Testis (tissue), 5 donors: ENCODE measurements at places on chromosomes 1 and 21. TPM values are rescaled to one million over a fixed set of nuclear protein-coding genes. Genes with fewer than 3 reads are reported as not detected.

GRCh38 chr1:9728451-9729295 lies 77.1 kb downstream of the PIK3CD start:
- DNase-seq: no peak

- DNase-seq: no peak
Measured at GRCh38 chr21:42424914-42425541, 21.3 kb downstream of the UBASH3A start.

- DNase-seq: peak; percentile 37
Measured at GRCh38 chr1:42379794-42380585, 602 bp upstream of the RIMKLA start.

The OR2T29 gene
- not detected for polyA plus RNA-seq

The CAPN9 gene
- polyA plus RNA-seq: 0.34 TPM

GRCh38 chr1:3708791-3709190 lies 43.5 kb upstream of the CCDC27 start:
- DNase-seq: no peak

The LHX4 gene
- 5.2 TPM for polyA plus RNA-seq

DNA sequence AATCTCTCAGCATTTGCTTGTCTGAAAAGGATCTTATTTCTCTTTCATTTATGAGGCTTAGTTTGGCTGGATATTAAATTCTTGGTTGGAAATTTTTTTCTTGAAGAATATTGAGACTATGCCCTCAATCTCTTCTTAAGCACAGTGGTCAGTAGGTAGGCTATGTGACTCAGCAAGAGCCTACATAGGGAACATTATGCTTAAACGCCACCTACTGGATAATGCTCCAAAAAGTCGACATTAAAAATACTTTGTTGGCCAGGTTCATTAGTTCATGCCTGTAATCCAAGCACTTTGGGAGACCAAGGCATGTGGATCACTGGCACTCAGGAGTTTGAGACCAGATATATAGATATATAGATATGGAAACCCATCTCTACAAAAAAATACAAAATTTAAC lies 678.0 kb upstream of the USP24 start:
- no peak for DNase-seq

The ETV3L gene
- not detected for polyA plus RNA-seq

DNA sequence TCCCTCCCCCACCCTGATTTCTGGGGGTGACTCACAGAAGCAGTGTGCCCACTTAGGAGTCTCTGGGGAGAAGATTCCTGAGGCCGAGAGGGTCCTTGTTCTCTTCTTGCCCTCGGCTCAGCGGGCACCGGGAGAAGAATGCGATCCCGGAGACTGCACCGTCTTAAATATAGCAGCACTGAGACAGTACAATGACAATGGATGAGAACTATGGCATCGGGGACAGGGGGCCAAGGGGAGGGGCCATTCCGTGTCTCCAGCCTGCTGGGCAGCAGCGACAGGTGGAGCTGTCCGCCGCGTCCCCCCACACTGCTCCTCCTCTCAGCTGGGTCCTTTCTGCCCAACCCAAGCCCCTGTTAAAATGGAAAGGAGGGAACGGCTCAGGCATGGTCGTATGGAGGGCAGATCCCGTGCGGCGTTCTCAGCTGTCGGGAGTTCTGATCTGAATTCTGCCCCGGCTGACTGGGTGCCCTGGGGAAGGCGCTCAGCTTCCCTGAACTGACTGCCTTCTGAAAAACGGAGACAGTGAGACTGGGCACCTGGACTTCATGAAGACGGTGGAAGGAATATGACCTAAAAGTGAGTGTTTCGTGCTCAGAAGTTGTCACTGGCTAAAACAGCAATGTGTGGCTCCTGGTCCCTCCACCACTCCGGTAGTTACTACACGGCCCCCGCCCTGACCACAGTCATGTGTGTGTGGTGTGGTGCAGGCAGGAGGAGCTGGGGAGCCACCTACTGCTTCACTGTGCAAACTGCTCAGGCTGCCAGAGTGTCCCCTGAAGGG lies at the start of gene MYOM3:
MYOM3 (minus strand) TSS at position 140 of the 784 bp plus-strand sequence. CDS start 3,499 bp downstream, outside the sequence.
- DNase-seq: peak; percentile 92

The TNFRSF4 gene
- polyA plus RNA-seq: 0.80 TPM

DNA sequence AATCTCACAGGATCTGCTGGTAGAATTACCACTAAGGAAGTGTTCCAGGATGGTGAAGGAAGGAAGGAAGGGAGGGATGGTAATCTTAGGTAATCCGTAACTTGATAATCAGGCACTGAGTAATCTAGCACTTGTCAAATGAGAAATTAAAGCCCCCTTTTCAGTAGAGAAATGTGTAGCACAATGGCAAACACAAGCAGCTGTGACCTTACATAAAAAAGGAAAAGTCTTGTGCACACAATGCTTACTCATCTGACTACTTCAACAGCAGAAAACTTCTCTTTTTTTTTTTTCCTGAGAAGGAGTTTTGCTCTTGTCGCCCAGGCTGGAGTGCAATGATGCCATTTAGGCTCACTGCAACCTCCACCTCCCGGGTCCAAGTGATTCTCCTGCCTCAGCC lies 6.1 kb downstream of the NUP210L start:
- DNase-seq: no peak

- DNase-seq: no peak
Measured at GRCh38 chr1:111184663-111185062, 15.8 kb downstream of the DENND2D start.

The ELF3 gene
- 3.3 TPM for polyA plus RNA-seq

DNA sequence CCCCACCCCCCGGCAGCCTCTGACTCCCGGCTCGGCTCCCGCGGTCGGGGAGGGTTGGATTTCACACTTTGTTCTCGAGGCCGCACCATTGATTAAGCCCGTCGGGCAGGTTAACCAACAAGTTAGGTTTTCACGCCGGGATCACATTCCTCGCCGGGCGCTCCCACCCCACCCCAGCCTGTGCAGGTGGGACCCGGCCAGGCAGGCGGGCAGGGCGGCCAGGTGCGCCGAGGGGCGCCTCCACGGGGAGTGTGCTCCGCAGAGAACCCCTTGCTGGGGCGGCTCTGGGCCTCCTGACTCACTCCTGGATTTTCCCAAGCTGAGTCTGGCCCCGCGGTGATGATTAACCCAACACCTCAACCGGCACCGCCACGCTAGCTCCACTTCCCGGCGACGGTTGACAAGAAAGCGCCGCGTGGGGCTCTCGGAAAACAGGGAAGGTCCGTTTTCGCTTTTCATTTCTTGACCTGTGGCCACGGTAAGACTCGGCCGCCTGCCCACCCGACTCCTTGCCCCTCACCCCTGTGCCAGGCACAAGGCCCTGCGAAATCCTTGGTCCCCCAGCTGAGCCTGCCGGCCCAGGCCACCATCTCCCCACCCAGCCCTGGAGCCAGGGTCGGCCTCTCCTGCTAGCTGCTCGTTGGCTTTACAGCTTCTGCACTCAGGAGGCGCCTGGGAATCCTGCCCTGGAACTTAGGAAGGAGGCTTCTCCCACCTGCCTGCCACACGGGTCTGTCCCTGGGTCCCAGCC lies 8.8 kb upstream of the TTLL10 start:
- no peak for DNase-seq

DNA sequence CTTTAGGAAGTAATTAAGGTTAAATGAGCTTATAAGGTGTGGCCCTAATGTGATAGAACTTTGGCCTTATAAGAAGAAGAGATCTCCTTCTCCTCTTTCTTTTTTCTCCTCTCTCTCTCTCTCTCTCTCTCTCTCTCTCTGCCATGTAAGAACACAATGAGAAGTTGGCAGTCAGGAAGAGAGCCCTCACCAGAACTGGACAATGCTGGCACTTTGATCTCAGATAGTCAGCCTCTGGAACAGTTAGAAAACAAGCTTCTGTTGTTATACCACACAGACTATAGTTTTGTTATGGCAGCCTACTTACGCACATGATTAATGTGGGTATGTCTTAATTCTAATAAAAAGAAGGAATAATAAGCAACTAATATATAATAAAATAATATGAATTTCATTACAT lies 444.2 kb upstream of the LRRC7 start:
- DNase-seq: no peak

DNA sequence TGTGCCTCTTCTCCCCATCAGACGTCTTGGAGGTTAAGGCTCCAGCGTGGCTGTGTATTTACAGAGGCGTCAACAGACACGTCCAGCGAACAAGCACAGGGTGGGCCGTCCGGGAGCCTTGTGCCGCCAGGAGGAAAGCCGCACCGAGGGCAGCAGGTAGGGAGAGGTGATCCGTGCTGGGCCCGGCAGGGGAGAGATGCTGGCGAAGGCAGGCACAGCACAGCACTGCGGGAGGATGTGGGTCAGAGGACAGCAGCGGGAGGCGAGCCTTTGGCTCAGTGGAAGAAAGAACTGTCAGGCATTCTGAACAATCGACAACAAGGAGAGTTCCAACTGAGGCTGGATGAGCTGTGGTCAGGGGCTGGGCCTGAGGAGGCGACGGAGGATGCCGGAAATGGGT lies 144.1 kb upstream of the TNR start:
- peak; percentile 15 for DNase-seq

The FAM72D gene
- polyA plus RNA-seq: 2.6 TPM

- peak; percentile 59 for DNase-seq
Measured at GRCh38 chr1:3695326-3696217, 43.3 kb downstream of the TP73 start.

The RPAP2 gene
- polyA plus RNA-seq: 14.5 TPM

GRCh38 chr1:234091876-234092275 lies 187.4 kb downstream of the SLC35F3 start:
- no peak for DNase-seq

GRCh38 chr1:30879940-30880677 lies 28.4 kb downstream of the SDC3 start:
- peak; percentile 41 for DNase-seq

The DESI2 gene
- 114 TPM for polyA plus RNA-seq

The HIVEP3 gene
- 7.3 TPM for polyA plus RNA-seq

GRCh38 chr1:61131716-61132115 lies 49.4 kb downstream of the NFIA start:
- DNase-seq: no peak

The RHBDL2 gene
- 16.5 TPM for polyA plus RNA-seq

GRCh38 chr1:56135864-56136147 lies 443.6 kb downstream of the PLPP3 start:
- no peak for DNase-seq
